ENCODE measurements at places on chromosomes 7 and 10.

- no peak for DNase-seq
Observed at GRCh38 chr7:16755397-16755796, 1.8 kb downstream of the TSPAN13 start.

DNA sequence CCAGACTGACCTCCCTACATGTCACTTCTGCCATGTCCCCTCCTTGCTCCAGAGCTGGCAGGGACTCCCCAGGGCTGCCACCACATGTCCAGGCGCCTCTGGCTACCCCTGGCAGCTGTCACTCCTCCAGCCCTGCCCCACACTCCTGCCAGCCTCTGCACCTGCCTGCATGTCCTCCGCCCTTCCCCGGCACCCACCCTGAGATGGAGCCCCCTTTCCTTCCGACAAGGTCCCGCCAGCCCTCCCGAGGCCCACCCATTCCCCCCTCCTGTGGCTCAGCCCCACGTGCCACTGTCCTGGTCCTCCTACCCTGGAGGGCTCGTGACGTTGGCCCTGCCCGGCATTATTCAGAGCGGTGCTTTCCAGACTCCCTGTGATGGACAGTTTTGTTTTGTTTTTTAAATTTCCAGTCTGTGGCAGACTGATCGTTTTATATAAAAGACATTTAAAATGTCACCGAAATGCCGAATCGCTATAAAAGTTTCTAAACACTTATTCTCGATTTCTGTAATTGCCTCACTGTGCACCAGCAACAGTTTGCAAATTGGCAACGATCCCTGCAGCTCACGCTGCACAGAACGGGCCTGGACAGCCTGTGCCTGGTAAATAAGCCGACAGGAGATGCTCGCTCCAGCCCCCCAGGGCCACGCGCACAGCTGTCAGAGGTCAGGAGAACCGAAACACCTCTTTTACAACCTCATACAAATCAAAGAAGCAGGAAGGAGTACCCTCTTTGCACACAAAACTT lies 111.1 kb upstream of the SH2B2 start:
- no peak for DNase-seq

DNA sequence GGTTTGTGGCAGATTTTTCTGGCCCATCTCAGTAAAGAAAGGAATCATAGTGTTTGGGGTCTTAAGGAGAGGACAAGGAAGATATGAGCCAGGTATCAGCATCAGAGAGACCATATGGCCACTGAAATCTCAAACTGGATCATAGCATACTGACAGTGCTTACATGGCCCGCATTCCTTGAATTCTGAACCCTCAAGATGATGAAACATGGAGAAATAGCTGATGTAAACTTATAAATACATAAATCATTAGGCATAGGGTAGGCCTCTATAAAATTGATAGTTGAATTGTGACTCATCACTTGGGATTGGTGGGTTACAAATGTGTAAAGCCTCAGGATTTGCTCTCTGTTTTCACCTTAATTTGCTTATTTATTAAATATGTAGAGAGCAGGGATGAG lies 688.5 kb downstream of the CNTNAP2 start:
- DNase-seq, result no peak

DNA sequence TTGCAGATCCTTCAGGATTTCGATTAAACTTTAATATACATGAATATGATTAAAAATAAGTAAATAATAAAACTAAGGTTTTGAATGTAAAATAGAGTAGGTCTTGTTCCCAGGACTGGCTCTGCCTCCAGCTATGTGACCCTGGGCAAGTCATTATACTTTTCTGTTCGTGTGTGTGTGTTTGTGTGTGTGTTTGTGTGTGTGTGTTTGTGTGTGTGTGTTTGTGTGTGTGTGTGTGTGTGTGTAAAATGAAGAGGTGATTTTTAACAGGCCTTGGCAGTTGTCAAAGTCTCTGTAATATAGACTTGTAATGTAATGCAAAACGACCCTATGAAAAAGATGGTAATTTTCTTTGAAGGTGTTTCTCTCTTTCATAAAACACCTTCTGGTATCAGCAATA lies 79.2 kb downstream of the HGF start:
- no peak for DNase-seq

DNA sequence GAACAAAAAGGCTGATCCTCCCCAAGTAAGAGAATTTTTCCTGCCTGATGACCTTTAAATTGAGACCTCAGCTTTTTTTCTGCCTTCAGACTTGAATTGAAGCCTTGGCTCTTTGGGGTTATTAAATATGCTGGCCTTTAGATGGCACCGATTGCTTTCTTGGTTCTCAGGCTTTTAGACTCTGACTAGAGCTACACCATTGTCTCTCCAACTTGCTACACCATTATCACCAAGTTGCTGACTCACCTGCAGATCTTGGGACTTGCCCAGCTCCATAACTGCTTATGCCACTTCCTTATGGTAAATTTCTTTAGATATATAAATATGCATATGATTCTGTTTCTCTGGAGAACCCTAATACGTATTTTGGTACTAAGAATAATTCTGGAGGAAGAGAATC lies 3.1 kb upstream of the ABCA13 start:
- DNase-seq, result no peak

- no peak for DNase-seq
Observed at GRCh38 chr7:136502162-136502561, 366.3 kb upstream of the CHRM2 start.

- DNase-seq, result no peak
Observed at GRCh38 chr7:30093420-30093952, 41.3 kb upstream of the MTURN start.

DNA sequence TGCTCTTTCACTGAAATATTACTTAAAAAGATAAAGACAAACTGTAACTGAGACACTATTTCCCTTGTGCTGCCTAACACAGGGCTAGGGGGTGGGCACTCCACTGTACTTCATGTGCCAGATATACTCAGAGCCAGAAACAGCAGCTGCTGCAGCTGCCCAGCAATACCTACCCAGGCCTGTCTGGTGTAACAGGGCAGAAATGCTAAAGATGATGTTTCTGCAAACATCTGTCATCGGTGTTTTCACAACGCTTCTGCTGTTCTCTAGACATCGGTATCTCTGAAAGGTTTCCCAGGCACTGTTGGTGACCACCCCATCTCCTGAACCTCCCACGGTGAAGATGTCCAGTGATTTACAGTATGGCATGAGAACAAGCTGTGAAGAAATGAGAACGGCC lies 42.7 kb downstream of the LAMB1 start:
- no peak for DNase-seq

DNA sequence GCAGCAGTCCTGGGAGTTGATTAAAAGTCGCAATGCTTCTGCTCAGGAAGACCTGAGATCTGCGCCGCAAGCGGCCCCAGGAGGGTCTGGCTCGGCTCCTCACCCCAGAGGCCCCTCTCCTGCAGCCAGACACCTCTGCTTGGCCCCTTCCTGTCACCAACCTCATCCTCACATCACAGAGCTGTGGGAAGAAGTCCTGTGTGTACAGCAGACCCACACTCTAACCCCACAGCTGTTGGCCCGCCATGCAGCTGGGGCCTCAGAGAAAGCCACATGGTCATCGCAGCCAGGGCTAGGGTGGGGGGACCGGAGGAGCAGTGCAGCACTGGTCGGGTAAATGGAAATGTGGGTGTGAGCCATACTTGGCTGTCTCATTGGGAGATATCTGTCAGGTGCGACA lies 97.7 kb downstream of the RGS10 start:
- no peak for DNase-seq

DNA sequence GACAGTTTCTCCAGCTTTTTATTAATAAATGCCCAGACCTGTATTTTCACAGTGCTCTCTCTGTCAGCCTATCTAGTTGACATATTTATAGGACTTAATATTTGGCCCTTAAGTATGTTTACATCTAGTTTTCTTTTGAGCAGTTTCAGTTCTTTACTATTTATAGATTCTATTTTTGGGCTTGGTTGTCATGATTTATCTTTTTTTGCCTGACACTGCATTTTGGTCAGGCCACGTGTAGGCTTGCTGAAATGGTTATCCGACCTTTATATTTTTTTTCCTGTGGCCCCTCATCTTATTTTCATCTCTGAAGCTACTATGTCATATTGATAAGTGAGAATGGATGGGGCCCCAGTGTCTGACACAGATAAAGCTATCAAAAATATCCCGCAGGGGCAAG lies 515.4 kb upstream of the FZD8 start:
- DNase-seq, result no peak

DNA sequence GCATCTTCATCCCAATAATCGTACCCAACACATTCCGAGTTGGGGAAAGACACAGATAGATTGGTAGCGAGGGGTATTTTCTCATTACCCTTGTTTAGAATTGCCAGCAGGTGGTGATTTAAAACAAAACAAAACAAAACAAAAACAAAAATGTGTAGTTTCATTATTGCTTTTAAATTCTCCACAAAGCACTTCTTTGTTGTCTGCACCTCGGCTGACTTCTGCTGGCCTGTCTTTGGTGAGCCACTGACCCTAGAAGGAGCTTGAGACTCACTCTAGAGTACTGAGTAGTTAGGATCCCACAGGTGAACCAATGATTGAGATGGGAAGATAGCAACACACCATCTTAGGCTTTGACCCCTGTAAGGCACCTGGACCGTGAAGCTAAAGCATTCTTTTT lies 105.4 kb upstream of the BET1 start:
- no peak for DNase-seq

DNA sequence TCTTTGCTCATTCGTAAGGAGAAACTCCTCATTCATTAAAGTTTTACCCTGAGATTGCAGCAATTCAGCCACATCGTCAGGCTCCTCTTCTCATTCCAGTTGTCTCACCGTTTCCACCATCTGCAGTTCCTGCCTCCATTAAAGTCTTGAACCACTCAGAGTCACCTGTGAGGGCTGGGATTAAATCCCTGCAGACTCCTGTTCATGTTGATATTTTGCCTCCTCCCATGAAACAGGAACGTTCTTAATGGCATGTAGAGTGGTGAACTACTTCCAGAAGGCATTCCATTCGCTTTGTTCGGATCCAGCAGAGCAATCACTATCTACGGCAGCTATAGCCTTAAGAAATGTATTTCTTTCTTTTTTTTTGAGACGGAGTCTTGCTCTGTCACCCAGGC lies 96.5 kb upstream of the FAM20C start:
- DNase-seq, result no peak

DNA sequence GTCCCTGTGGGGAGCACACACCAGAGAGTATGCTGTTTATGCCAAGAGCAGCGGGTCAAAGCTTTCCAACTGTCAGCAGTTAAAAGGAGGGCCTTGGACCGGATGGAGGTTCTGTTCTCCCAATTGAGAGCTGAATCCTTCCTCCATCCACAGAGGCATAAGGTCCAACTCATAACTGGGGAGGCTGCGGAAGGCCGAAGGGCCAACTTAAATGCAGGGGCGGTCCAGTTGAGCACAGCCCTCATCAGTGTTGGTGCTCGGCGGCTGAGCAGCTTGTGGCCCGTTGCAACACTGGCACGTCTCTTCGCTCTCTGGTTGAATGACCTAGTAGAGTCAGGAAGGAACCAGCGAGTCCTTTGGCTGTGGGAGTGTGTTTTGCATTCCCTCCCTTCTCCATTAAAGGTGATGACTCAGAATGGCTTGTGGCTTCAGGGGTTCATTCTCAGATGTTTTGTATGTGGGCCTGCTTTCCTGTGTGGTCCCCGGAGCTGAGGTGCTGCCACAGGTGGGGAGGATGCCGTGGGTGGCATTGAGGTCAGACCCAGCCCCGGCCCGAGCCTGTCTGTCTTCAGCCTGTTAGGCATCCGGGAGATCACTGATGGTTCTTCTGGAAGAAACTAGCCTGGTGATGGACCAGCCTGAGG lies 44.8 kb upstream of the DMBT1 start:
- peak; percentile 44 for DNase-seq

DNA sequence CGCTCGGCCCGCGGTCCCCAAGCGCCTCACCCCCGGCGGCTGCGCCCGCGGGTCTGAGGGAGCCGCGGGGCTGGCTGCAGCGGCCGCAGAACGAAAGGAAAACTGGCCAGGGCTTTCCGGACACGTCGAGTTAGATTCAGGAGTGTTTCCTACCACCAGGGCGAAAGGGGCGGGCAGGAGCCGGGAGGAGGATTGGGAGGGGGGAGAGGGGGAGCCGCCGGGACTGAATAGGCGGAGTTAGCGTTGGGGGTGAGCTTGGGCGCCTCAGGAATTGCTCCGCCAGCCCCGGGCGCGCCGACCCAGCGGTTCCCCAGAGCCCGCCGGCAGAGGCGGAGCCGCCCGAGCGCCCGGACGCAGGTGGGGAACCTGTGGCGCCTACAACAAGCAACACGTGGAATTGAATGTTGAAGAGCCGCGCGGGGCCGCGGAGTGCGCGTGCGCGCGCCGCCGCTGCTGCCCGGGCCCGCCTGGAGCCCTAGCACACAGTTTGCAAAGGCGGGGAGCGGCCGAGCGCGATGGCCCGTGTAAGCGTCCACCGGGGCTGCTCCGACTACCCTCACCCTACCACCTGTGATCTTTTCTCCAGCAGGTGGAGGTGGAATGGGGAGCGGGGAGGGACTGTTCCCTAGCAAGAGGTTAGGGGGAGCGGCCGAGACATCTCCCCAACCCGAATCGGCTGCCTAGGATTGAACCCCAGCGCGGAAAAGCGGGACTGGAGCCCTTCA lies at the start of gene CADPS2:
TSS of gene CADPS2 (minus strand) at position 104 of the 725 bp plus-strand sequence. CDS start 123 bp downstream, outside the sequence.
- no peak for DNase-seq

GRCh38 chr7:63521-64021 lies 128.8 kb upstream of the FAM20C start:
- no peak for DNase-seq

DNA sequence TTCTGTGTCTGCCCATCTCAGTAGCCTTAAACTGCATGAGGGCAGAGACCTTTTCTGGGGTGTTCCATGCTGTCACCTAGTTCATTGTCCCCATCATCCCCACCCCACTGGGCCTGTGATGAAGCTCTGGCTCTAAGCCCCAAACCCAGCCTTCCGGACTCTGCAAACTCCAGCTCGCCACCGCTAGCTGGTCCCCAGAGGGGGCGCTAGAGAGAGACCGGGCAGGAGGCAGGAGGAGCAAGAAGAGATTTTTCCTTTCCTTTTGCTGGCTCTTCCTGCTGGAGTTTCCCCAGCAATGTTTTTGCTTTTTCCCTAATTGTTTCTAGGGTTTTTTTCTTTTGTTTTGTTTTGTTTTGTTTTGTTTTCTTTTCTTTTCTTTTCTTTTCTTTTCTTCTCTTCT lies 234.4 kb downstream of the TEX36 start:
- no peak for DNase-seq

- DNase-seq, result no peak
Observed at GRCh38 chr10:89343089-89343767, 15.4 kb downstream of the IFIT3 start.

- no peak for DNase-seq
Observed at GRCh38 chr7:2182461-2182860, 50.3 kb downstream of the MAD1L1 start.

GRCh38 chr7:36013246-36014014 lies 139.6 kb upstream of the EEPD1 start:
- DNase-seq, result no peak

GRCh38 chr10:132938472-132939339 lies 3.7 kb downstream of the CFAP46 start:
- DNase-seq, result no peak

DNA sequence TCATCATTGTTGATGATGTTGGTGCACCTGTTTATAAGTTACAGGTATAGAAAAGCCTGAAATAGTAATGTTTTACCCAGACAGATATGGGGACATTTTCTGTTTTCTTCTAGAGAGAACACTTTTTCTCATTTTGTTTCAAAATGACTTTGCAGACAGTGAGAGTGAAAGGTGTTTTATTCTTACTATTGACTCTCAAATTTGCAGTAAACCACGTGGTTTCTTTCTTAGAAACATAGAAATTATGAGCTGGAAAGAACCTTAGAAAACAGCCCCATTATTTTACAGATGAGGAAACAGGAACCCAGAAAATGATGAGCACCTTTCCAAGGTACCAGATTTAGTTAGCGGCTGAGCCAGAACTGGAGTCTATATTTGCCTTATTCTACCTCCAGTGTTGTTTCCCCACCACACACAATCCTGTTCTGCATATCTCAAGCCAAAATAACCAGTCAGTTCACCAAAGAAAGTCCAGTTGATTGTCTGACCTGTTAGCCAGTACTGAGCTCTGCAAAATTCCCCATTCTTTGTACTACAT lies 138.9 kb upstream of the AHR start:
- no peak for DNase-seq

Data from stimulated activated CD8-positive, alpha-beta memory T cell treated with anti-CD3 and anti-CD28 coated beads, Interleukin-4, amount 100 ng/mL, for 1 hour (primary cell).